ENCODE measurements at places on chromosomes 6 and 20. TPM values are rescaled to one million over a fixed set of nuclear protein-coding genes. Genes with fewer than 3 reads are reported as not detected.

- no peak for DNase-seq
- no peak overlapping the region for H3K27ac ChIP-seq
- no peak overlapping the region for H3K4me3 ChIP-seq
- H3K4me1 ChIP-seq = no peaks in the 10 kb centered on the region
- H3K36me3 ChIP-seq = no peaks in the 10 kb centered on the region
- peaks cover 2% of the 10 kb centered on the region for H3K27me3 ChIP-seq
These were observed 125.8 kb upstream of the CST7 start for GRCh38 chr20:24823176-24823784.

DNA sequence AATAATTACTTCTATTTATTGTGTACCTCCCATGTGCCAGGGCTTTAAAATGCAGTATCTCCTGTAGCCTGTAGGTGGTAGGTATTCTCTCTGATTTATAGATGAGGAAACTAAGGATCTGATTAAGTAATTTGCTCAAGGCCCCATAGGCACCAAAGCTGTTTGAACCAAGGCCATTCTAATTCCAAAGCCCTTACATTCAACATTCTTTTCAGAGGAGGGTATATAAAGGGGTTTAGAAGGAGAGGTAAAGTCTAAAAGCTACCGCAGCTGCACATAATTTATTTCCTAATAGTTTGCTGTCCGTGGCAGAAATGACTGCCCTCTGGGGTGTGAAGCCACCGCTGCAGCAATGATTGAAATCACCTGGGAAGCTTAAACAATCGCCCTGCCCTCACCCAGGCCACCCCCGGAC lies 95.0 kb upstream of the FAM8A1 start:
- no peaks in the 10 kb centered on the region for H3K27me3 ChIP-seq
- no peaks in the 10 kb centered on the region for H3K4me1 ChIP-seq
- no peak for DNase-seq
- H3K4me3 ChIP-seq = no peak overlapping the region
- H3K27ac ChIP-seq = no peak overlapping the region

DNA sequence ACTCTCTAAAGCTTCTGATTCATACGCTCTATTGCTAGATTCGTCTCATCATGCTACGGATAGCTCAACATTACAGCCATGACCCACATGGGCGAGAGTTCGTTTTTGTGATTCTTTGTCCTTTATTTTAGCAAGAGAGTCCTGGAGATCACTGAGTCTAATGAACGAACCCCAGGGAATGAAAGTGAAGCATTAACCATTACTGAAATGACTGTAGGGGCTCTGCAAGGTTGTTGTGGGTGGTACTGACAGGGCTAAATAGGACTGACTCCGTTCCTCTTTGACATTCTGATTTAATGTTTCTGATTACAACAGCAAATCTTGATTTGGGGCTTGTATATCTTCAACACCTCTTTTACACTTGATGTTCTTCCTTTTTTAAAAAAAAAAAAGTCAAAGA lies 13.7 kb upstream of the RTF2 start:
- no peaks in the 10 kb centered on the region for H3K4me1 ChIP-seq
- no peak overlapping the region for H3K4me3 ChIP-seq
- H3K27ac ChIP-seq = no peak overlapping the region
- H3K27me3 ChIP-seq = peaks cover 5% of the 10 kb centered on the region
- no peaks in the 10 kb centered on the region for H3K36me3 ChIP-seq

- H3K4me3 ChIP-seq = no peak overlapping the region
- peaks cover 43% of the 10 kb centered on the region for H3K36me3 ChIP-seq
- H3K27ac ChIP-seq = no peak overlapping the region
- no peaks in the 10 kb centered on the region for H3K4me1 ChIP-seq
- DNase-seq = no peak
- H3K27me3 ChIP-seq = no peaks in the 10 kb centered on the region
These were observed 121.2 kb downstream of the INSM1 start for GRCh38 chr20:20489054-20489453.

- H3K4me1 ChIP-seq = no peaks in the 10 kb centered on the region
- H3K27me3 ChIP-seq = no peaks in the 10 kb centered on the region
- no peaks in the 10 kb centered on the region for H3K36me3 ChIP-seq
- no peak overlapping the region for H3K4me3 ChIP-seq
These were observed 25.5 kb upstream of the RAB23 start for GRCh38 chr6:57247603-57248002.

DNA sequence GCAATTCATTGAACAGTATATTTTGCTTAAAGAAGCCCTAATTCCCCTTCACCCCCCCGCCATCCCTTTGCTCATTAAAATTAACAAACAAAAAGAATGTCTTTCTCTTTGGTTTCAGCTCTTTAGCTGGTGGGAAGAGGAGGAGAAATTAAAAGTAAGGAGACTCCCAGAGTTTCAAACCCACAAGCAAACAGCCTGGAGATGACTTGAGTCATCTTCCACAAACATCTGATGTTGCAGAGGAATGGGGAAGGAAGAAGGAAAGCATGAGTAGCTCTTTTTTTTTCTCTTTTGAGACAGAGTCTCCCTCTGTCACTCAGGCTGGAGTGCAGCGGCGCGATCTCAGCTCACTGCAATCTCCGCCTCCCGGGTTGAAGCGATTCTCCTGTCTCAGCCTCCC lies 189.6 kb downstream of the ADAT2 start:
- H3K27ac ChIP-seq = no peak overlapping the region
- no peak for DNase-seq
- no peaks in the 10 kb centered on the region for H3K36me3 ChIP-seq
- H3K27me3 ChIP-seq = no peaks in the 10 kb centered on the region

- no peak for DNase-seq
- no peaks in the 10 kb centered on the region for H3K27me3 ChIP-seq
- H3K4me1 ChIP-seq = peaks cover 3% of the 10 kb centered on the region
- H3K27ac ChIP-seq = no peak overlapping the region
- H3K4me3 ChIP-seq = no peak overlapping the region
- no peaks in the 10 kb centered on the region for H3K36me3 ChIP-seq
These were observed 302.9 kb downstream of the CLIC5 start for GRCh38 chr6:45712786-45713185.

GRCh38 chr6:33143113-33143770 lies 49.0 kb downstream of the COL11A2 start:
- H3K36me3 ChIP-seq = no peaks in the 10 kb centered on the region
- DNase-seq = no peak
- H3K4me1 ChIP-seq = no peaks in the 10 kb centered on the region
- H3K27me3 ChIP-seq = peaks cover 13% of the 10 kb centered on the region

DNA sequence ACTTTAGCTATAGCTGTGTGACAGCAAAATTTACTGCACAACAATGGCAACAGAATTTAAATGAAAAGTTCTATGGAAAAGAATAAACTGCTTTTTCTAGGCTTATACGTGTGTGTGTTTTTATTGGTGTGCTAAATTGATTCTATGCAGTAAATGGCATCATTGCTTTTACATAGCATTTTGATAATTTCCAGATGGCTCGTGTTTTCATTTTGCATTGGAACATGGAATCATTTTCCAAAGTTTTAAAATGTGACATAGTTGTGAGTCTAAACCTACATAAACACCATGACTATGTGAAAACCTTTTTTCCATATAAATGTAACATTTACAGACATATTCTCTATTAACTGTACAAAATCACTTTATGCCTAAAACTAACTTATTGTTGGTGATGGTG lies 127.8 kb downstream of the SIM1 start:
- DNase-seq = no peak
- no peak overlapping the region for H3K27ac ChIP-seq
- H3K4me1 ChIP-seq = no peaks in the 10 kb centered on the region
- peaks cover 4% of the 10 kb centered on the region for H3K27me3 ChIP-seq
- H3K36me3 ChIP-seq = no peaks in the 10 kb centered on the region
- no peak overlapping the region for H3K4me3 ChIP-seq

- DNase-seq = peak; percentile 34
- H3K27ac ChIP-seq = peak overlapping the region; percentile 38
- no peak overlapping the region for H3K4me3 ChIP-seq
- peaks cover 23% of the 10 kb centered on the region for H3K4me1 ChIP-seq
- H3K36me3 ChIP-seq = no peaks in the 10 kb centered on the region
These were observed 115.4 kb downstream of the ISM1 start for GRCh38 chr20:13336308-13337089.

- no peak for DNase-seq
- H3K4me3 ChIP-seq = no peak overlapping the region
- H3K27ac ChIP-seq = no peak overlapping the region
- H3K36me3 ChIP-seq = no peaks in the 10 kb centered on the region
These were observed 69.6 kb downstream of the TMEM242 start for GRCh38 chr6:157253699-157254098.

GRCh38 chr20:21229163-21229562 lies 74.0 kb upstream of the XRN2 start:
- no peak for DNase-seq
- H3K4me1 ChIP-seq = no peaks in the 10 kb centered on the region
- no peak overlapping the region for H3K4me3 ChIP-seq
- H3K27me3 ChIP-seq = no peaks in the 10 kb centered on the region
- H3K27ac ChIP-seq = no peak overlapping the region
- peaks cover 6% of the 10 kb centered on the region for H3K36me3 ChIP-seq

GRCh38 chr6:140090871-140091270 lies 716.4 kb upstream of the CITED2 start:
- no peak overlapping the region for H3K4me3 ChIP-seq
- no peak overlapping the region for H3K27ac ChIP-seq
- no peaks in the 10 kb centered on the region for H3K4me1 ChIP-seq

GRCh38 chr6:67775333-67775732 lies 859.7 kb upstream of the ADGRB3 start:
- H3K4me1 ChIP-seq = no peaks in the 10 kb centered on the region
- no peak for DNase-seq
- H3K27ac ChIP-seq = no peak overlapping the region
- H3K36me3 ChIP-seq = no peaks in the 10 kb centered on the region
- no peaks in the 10 kb centered on the region for H3K27me3 ChIP-seq

- H3K27ac ChIP-seq = no peak overlapping the region
- no peak overlapping the region for H3K4me3 ChIP-seq
- no peaks in the 10 kb centered on the region for H3K4me1 ChIP-seq
- H3K36me3 ChIP-seq = peaks cover 89% of the 10 kb centered on the region
- DNase-seq = no peak
These were observed 24.0 kb downstream of the CMTR1 start for GRCh38 chr6:37456816-37457560.

DNA sequence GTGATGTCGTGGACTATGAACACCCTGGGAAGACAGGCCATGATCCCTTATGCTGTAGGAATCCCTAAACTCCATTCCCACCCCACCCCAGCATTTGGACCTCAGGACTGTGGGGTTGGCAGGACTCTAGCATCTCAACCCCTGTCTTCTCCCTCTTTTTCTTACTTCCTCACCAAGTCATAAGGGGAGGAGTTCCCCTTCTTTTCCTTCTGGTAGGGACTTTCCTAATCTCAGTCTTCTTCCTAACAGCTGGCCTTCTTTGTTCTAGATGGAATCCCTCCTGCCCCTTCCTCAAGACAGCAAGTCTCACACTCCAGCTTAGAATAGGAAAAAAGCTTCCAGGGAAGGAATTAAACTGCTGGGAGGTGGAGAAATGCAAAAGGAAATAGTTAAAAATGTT lies 2.3 kb upstream of the SIRPB2 start:
- H3K27me3 ChIP-seq = peaks cover 7% of the 10 kb centered on the region
- H3K27ac ChIP-seq = no peak overlapping the region
- no peaks in the 10 kb centered on the region for H3K36me3 ChIP-seq
- H3K4me3 ChIP-seq = no peak overlapping the region
- DNase-seq = no peak

DNA sequence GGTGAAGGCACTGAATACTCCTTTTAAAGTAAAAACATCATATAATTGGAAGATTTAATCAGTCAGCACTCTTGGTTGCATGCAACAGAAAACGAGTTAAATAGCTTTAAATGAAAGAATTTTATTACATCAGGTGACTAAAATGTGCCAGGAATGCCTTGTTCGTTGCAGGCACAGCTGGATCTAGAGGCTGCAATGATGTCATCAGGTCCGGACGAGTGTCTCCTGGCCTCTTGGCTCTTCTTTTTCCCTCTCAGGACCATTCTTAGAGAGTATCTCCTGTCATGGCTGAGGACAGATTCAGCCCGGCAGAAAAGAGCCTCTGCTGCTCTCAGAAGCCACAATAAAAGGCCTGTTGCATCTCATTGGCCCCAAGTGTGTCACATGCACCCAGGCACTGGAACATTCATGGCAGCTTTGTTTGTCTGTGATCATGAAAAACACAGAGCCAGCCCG lies 510.7 kb upstream of the SULF2 start:
- H3K27ac ChIP-seq = no peak overlapping the region
- H3K4me1 ChIP-seq = peaks cover 13% of the 10 kb centered on the region
- DNase-seq = no peak
- no peaks in the 10 kb centered on the region for H3K36me3 ChIP-seq
- no peak overlapping the region for H3K4me3 ChIP-seq
- H3K27me3 ChIP-seq = no peaks in the 10 kb centered on the region

DNA sequence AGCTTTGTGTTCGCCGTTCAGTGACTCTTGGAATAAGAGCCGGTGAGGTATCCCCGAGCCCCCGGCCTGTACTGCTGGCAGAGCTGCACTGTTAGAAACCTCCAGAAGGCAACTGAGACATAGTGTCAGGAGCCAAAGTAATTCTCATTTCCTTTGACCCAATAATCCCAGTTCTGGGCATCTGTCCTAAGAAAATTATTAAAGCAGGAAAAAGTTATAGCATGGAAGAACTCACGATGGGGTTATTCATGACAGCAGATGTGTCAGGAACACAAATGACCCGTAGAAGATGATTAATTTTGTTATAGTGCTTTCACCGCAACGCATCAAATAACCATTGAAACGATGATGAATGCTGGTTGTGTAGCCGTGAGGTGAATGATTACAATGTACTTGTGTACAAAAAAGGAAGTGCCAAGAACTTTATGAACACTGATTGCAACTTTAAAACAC lies 20.3 kb downstream of the CYP21A2 start:
- H3K36me3 ChIP-seq = peaks cover 3% of the 10 kb centered on the region
- H3K4me3 ChIP-seq = no peak overlapping the region
- no peaks in the 10 kb centered on the region for H3K27me3 ChIP-seq

- peaks cover 5% of the 10 kb centered on the region for H3K4me1 ChIP-seq
- H3K27ac ChIP-seq = no peak overlapping the region
- peaks cover 8% of the 10 kb centered on the region for H3K36me3 ChIP-seq
- peak; percentile 15 for DNase-seq
These were observed 11.2 kb downstream of the SDCBP2 start for GRCh38 chr20:1317545-1318255.

DNA sequence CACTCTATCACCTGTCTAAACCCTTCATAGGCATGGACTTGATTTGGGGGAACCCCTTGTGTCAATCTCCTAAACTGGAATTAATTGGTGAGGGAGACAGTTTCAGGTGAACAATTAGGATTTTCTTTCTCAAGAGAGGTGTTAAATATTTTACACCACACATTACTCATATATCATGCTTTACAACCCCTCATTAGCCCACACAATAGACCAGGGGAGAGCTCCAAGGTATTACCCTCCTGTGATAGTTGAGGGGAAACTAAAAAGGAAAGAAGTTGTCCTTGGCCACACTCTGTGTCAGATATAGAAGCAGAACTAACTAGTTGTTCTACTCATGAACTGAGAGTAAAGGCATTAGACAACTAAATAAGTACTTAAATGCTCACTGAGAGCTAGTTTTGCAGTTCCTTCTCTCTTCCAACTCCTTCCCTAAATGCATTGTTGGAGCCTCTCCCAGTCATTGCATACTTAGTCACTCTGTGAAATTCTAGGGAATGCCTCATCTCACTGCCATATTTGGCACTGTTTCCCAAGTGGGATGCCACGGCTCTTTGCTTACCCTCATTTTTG lies 183.7 kb upstream of the CEP162 start:
- DNase-seq = no peak
- H3K4me1 ChIP-seq = no peaks in the 10 kb centered on the region
- no peaks in the 10 kb centered on the region for H3K36me3 ChIP-seq
- no peak overlapping the region for H3K4me3 ChIP-seq
- no peaks in the 10 kb centered on the region for H3K27me3 ChIP-seq

C20orf144 gene
- 0.34 TPM for polyA plus RNA-seq

GGTLC1 gene
- 0.16 TPM for polyA plus RNA-seq

PLCB1 gene
- 7.4 TPM for polyA plus RNA-seq

CCDC170 gene
- 1.6 TPM for polyA plus RNA-seq

SLC4A11 gene
- 0.36 TPM for polyA plus RNA-seq

AGER gene
- 14.9 TPM for polyA plus RNA-seq

RBPJL gene
- not detected for polyA plus RNA-seq

ENPP1 gene
- polyA plus RNA-seq = 9.5 TPM
